MM.1S (cell line): ENCODE measurements at places on chromosomes 6 and 20.

DNA sequence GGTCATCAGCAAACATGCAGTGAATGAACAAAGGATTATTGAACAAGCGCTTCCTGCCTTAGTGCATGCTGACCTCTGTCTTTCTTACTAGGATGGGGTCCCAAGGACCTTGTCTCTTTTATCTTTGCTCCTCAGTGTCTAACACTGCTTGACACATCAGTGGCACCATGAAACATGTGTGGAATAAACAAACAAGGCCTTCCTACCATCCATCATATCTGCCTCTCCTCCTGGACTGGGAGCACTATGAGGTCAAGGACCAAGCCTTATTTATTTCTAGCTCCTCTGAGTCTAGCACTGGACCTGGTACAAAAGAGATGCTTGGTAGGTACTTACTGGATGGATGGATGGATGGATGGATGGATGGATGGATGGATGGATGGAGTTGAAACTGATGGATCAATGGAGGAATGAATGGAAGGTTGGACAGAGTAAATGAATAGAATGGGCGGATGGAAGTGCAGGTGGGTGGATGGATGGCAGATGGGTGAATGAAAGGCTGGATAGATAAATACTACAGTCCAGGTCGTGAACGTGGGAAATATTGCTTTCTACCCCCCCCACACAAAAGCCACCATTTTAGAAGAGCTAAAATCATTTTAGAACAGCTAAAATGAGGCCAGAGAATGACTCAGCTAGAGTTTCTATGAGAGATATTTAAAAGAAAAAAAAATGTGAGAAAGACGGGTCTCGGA lies 104.1 kb upstream of the PTPN1 start:
- no peak for DNase-seq

GRCh38 chr6:90907931-90908655 lies 321.2 kb upstream of the MAP3K7 start:
- no peak for DNase-seq

DNA sequence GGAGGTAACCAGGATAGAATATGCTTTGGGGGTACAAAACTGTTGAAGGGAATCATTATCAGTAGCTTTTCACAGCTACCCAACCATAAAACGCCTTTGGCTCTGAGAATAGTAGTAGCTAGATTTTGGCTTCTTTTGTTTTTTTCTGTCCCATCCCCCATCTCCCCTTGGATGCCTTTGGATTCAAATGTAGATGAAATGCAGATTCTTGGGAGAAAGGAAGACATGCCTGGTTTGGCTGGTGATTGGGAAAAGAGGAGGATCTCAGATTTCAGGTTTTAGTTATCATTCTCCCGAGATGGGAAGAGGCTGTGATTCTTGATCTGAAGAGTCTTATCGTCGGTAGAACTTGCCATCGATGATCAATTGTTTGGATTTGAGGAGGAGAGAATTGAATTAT lies 3.5 kb upstream of the CDYL start:
- DNase-seq: no peak

DNA sequence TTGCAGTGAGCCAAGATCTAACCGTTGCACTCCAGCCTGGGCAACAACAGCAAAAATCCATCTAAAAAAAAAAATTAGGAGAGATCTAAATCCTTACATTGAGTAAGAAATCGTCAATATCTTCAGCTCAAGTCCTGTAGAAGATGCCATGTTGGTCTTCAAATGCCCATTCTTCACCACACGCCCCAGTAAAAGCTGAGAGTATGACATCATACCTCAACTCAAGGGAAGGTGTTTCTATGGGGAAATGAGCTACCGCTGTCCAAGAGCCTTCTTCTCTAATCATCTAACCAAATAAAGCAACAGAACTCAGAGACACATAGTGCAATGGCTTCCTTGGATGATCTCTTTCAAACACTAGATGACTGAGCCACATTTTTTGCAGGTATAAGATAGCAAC lies 2.5 kb upstream of the ZC3H12D start:
- DNase-seq: no peak

DNA sequence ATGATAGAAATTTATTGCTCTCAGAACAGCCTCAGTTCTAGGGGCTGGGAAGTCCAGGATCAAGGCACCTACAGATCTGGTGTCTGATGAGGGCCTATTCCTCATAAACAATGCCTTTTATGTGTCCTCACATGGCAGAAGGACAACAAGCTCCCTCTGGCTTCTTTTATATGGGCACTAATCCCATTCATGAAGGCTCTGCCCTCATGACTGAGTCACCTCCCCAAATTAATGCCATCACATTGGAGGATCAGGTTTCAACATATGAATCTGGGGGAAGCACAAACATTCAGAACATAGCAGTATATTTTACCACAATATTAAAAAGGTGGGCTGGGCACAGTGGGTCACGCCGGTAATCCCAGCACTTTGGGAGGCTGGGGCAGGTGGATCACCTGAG lies 58.5 kb upstream of the CCN6 start:
- no peak for DNase-seq

DNA sequence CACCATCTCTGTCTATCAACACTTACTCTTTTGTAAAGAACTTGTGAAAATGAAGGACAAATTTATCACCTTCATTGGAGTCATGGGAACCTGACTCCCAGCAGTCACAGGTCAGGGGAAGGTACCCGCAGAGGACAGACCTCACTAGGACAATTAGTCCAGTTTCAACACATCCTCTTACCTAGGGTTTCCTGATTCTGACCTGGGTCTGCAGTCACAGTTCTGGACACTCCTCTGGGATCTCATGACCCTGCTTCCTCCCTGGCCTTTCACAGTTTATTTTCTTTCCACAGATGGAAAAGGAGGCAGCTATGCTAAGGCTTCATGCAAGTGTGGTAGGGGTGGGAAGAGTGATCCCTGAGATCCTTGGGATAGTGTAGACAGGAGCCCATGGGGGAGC lies 15.7 kb downstream of the HLA-A start:
- DNase-seq: no peak

GRCh38 chr6:53294095-53294494 lies 54.7 kb downstream of the ELOVL5 start:
- no peak for DNase-seq

DNA sequence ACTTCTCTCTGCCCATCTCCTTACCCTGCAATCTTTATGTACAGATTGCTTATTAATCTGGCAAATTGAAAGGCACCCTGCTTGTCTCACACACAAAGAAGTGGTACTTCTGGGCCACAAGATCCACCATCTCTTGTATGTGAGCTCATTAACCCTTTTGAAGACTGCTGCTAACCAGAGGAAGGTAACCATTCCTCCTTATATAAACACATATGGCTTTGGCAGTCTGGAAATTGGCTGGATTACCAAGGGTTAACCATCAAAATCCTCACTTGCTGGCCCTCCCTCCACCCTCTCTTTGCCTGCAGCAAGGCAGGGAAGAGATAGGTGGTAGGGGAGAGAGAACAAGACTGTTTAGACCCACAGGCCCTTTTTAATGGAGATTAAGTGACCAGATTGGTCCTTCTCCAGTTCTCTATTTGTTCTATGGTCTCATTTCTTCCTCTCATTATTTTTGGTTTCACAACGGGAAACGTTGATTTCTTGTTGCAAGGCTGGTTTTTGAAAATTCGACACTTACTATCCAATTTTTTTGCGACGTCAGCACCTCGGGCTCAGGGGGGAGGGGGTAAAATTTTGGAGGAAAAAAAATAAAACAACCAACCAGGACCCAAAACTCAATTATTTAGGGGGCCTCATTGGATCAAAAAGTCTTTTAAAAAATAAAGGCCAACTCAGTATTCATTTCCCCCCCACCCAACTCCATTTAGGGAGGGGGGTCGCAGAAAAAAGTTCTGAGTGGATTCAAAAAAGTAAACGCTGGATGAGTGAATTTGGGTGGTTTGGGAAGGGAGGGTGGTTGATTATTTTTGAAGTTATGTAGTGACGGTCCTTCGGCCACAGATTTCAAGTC lies 859 bp downstream of the PPP1R10 start:
- DNase-seq: peak; percentile 65

DNA sequence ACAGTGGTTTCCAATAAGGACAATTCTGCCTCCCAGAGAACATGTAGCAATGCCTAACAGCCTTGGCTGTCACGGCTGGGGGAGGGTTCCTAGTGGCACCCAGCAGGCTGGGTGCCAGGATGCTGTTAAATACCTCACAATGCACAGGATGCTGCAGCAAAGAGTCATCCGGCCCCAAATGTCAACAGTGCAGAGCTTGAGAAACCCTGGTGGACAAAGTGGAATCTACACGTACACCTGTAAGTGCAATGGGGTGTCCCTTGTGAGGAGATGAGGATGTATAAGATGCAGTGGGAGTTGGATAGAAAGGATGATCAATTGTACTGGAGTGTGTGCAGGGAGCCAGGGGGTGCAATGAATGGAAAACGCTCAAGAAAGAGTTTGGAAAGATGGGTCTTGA lies 142.4 kb downstream of the FNDC1 start:
- no peak for DNase-seq

DNA sequence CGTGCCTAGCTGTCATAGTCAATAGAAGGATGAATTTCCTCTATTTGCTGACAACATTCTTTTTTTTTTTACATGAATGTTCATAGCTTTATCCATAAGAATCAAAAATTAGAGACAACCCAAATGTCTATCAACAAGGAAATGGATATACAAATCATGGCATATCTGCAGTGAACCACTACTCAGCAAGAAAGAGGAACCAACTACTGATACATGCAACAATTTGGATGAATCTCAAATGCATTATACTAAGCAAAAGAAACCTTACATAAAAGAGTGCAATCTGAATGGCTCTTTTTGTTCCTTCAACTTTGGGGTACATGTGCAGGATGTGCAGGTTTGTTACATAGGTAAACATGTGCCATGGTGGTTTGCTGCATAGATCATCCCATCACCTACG lies 17.7 kb upstream of the MCM9 start:
- DNase-seq: no peak

DNA sequence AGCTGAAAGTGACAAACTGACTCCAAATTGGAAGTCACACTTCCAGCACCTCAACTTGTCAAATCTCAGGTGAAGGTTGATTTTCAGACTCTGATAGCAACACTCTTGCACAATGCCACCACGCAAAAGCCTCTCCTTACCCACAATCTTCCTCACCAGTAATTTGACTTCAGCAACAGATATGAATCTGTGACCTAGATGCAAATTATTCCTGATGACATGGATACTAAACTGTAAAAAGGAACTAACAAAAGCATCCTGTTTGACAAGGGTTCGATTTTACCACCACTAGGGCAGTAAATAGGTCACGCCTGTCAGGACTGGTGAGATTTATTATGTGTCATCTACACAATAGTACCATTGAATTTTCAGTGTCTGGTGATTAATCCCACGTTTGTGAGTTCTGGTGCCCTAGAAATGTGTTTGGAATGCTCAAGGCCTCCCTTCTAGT lies 134.4 kb upstream of the COL21A1 start:
- no peak for DNase-seq

DNA sequence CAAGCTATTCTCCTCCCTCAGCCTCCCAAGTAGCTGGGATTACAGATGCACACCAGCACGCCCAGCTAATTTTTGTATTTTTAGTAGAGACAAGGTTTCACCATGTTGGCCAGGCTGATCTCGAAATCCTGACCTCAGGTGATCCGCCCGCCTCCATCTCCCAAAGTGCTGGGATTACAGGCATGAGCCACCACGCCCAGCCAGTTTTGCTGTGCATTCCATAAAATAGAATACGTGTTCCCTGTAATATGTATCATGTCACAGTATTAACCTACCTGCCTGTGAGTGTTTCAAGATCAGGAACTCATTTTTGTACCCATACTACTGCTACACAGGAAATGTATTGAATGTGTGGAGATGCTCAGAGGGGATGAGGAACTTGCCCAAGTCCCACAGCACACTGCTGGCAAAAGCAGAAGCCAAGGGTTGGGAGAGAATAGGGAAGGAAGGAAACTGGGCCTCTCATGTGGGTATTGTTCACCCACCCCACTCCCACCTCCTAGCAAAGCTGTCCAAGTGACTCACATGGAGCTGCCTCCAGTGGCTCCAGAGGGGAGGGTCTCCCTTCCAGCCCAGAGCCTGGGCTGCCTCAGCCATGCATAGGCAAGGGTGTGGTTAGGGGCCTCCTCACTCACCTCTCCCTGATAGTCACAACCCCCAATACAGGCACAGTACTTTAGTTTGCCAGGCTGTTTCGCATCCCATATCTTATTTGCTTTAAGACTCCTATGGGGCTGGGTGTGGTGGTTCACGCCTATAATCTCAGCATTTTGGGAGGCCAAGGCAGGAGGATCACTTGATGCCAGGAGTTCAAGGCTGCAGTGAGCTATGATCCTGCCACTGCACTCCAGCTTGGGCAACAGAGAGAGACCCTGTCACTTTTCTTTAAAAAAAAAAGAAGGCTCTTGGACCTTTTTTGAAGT lies 9.4 kb downstream of the HM13 start:
- no peak for DNase-seq

DNA sequence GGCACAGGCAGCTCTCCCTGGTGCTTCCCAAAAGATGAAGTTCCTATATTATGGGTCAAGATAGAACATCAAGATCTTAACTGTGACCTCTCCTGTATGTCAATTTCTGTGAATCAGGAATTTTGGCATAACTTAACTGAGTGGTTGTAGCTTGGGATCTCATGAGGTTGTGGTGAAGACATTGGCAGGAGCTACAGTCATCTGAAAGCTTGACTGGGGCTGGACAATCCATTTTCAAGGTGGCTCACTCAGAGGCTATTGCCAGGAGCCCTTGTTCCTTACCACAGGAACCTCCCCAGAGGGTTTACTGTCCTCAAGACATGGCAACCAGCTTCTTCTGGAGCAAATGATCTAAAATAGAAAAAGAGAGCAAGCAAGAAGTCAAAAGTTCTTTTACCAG lies 252.2 kb downstream of the ADGB start:
- no peak for DNase-seq

DNA sequence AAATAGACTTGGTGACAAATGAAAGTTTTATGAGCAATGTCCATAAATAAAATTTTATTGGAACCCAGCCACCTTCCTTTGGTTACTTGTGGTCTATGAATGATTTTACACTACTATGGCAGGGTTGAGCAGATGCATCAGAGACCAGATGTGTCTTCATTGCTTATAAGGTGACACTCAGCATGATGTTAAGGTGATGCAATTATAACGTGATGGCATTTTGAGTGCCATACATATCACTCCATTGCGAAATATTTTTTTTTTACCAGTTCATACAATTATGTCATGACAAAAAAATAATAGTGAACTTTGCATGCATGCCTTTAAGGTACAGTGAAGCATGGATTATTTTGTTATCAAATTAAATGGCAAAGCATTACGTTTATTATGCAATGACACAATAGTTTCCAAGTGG lies 96.0 kb downstream of the ADTRP start:
- no peak for DNase-seq

GRCh38 chr6:31568537-31568961 lies 3.5 kb upstream of the LTA start:
- peak; percentile 91 for DNase-seq

DNA sequence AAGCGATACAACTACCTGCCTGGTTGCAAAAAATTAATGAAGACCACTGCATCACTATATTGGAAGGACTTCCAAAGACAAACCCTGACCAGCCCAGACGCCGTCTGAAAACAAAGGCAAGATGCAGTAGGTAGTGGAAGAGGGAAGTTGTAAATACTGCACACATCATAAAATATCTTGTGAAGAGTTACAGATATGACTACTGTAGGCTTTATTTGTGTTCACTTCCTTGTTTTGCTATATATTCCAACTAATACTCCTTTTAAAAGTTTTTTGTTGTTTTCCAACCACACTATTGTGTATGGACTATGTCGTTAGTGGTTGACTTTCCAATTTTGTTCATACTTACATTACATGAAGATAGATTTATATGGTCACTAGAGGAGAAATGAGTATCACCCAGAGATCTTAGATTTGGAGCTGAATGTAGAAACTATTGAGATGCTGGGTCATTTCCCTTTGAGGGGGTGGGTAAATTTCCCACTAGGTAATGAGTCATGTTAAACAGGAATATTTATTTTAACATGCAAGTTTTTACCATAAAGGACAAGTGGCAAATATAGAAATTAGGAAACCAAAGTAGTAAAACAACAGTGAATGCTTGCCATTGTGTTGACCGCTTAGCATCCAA lies 16.6 kb upstream of the TXLNB start:
- no peak for DNase-seq
